Smooth muscle cell of bladder (primary cell): ENCODE measurements at places on chromosomes 1 and 21. TPM values are rescaled to one million over a fixed set of nuclear protein-coding genes. Genes with fewer than 3 reads are reported as not detected.

The LCE2C gene
- not detected in 2 replicates for total RNA-seq

The HENMT1 gene
- 1.8 and 2.3 TPM in 2 replicates for total RNA-seq

The HOOK1 gene
- total RNA-seq: under 0.01 TPM in 1 of 2 replicates, not detected in the other

The TEX35 gene
- 0.18 TPM in 1 of 2 replicates, not detected in the other for total RNA-seq

The CYP4A11 gene
- not detected in 2 replicates for total RNA-seq

The STUM gene
- under 0.01 TPM in 1 of 2 replicates, not detected in the other for total RNA-seq

The NEGR1 gene
- 14.2 and 22.2 TPM in 2 replicates for total RNA-seq

The OR10J1 gene
- total RNA-seq: not detected in 2 replicates

The CCDC185 gene
- total RNA-seq: not detected in 2 replicates

The CFHR3 gene
- total RNA-seq: not detected in 2 replicates

The NTNG1 gene
- total RNA-seq: 0.14 and 1.7 TPM in 2 replicates

The APCS gene
- not detected in 2 replicates for total RNA-seq

The CTSS gene
- total RNA-seq: 3.2 and 7.0 TPM in 2 replicates
